ENCODE measurements at places on chromosomes 11 and 22. TPM values are rescaled to one million over a fixed set of nuclear protein-coding genes. Genes with fewer than 3 reads are reported as not detected.
A peak's percentile ranks its signal among the peaks of the same experiment; 100 is the strongest.

Gene MFRP
- not detected for total RNA-seq

Gene BAIAP2L2
- 0.55 TPM for total RNA-seq

Gene TUT1
- 26.0 TPM for total RNA-seq

Gene CSF2RB
- total RNA-seq: 0.67 TPM

GRCh38 chr11:117202386-117203068, 3.4 kb downstream of the TAGLN start:
- no peaks in the 10 kb centered on the region for H3K27me3 ChIP-seq
- H3K36me3 ChIP-seq: peaks cover 19% of the 10 kb centered on the region
- H3K4me3 ChIP-seq: no peak overlapping the region
- peak overlapping the region; percentile 31 for H3K27ac ChIP-seq
- DNase-seq: no peak

Gene ASPHD2
- 8.8 TPM for total RNA-seq

- no peaks in the 10 kb centered on the region for H3K36me3 ChIP-seq
- no peak overlapping the region for H3K4me3 ChIP-seq
- H3K4me1 ChIP-seq: no peaks in the 10 kb centered on the region
- no peaks in the 10 kb centered on the region for H3K27me3 ChIP-seq
- no peak for DNase-seq
Observed at GRCh38 chr11:76391811-76392475, 10.8 kb downstream of the GVQW3 start.

Gene B4GALNT4
- total RNA-seq: 1.5 TPM

GRCh38 chr11:30710221-30710620, 124.1 kb upstream of the MPPED2 start:
- H3K27ac ChIP-seq: no peak overlapping the region
- no peaks in the 10 kb centered on the region for H3K36me3 ChIP-seq
- no peaks in the 10 kb centered on the region for H3K27me3 ChIP-seq
- H3K4me1 ChIP-seq: no peaks in the 10 kb centered on the region
- no peak for DNase-seq

Gene SCN2B
- not detected for total RNA-seq

GRCh38 chr22:35777335-35777975, 59.8 kb downstream of the APOL5 start:
- no peak for DNase-seq
- H3K4me1 ChIP-seq: no peaks in the 10 kb centered on the region
- H3K4me3 ChIP-seq: no peak overlapping the region

Gene FAT3
- total RNA-seq: not detected

- peaks cover 15% of the 10 kb centered on the region for H3K27me3 ChIP-seq
- DNase-seq: no peak
- peaks cover 8% of the 10 kb centered on the region for H3K4me1 ChIP-seq
- no peak overlapping the region for H3K27ac ChIP-seq
- H3K36me3 ChIP-seq: peaks cover 3% of the 10 kb centered on the region
Observed at GRCh38 chr11:27477243-27477642, 4.7 kb upstream of the LGR4 start.

GRCh38 chr11:33618351-33618710, 82.3 kb downstream of the C11orf91 start:
- H3K4me3 ChIP-seq: no peak overlapping the region
- no peak overlapping the region for H3K27ac ChIP-seq
- DNase-seq: no peak
- H3K36me3 ChIP-seq: no peaks in the 10 kb centered on the region

Gene GGA1
- total RNA-seq: 58.5 TPM

Gene OR51E2
- total RNA-seq: not detected

DNA sequence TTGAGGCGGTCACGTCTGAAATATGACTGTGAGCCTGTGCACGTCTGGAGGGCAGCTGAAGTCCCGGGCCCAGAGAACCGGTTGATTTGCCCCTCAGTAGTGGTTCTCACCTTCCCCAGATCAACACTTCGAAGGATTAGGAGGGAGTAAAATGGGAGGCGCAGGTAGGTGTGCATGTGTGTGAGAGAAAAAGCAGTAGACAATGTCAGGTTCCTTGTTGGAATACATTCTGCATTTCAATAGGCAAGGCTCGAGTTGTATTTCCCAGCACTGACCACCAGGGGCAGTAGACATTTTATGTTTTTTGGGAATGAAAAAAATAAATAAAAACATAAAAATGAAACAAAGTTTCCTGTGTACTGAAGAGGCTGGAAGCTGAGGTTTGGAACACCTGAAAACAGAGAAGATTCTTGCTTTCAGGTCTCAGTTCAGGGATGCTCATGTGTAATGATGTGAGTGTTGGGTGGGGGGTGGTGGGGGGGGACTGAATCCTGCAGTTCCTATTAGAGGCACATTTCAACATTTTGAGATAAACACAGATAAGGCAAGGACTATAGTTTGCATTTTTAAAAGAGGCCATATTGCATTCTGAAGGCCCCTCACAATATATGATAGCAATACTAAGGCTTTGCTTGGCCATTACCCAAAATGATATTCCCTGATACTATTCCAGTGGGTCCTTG, 333.9 kb downstream of the CADM1 start:
- peak; percentile 16 for DNase-seq
- no peak overlapping the region for H3K27ac ChIP-seq
- no peaks in the 10 kb centered on the region for H3K4me1 ChIP-seq
- H3K27me3 ChIP-seq: peaks cover 2% of the 10 kb centered on the region
- no peak overlapping the region for H3K4me3 ChIP-seq

Gene DDTL
- total RNA-seq: 3.4 TPM

- H3K4me1 ChIP-seq: no peaks in the 10 kb centered on the region
- no peak overlapping the region for H3K4me3 ChIP-seq
- peaks cover 14% of the 10 kb centered on the region for H3K27me3 ChIP-seq
- no peak overlapping the region for H3K27ac ChIP-seq
- no peaks in the 10 kb centered on the region for H3K36me3 ChIP-seq
- no peak for DNase-seq
Observed at GRCh38 chr11:19199048-19199447, 2.7 kb downstream of the CSRP3 start.

Gene PATL1
- 59.6 TPM for total RNA-seq

Gene DDIAS
- 14.8 TPM for total RNA-seq

DNA sequence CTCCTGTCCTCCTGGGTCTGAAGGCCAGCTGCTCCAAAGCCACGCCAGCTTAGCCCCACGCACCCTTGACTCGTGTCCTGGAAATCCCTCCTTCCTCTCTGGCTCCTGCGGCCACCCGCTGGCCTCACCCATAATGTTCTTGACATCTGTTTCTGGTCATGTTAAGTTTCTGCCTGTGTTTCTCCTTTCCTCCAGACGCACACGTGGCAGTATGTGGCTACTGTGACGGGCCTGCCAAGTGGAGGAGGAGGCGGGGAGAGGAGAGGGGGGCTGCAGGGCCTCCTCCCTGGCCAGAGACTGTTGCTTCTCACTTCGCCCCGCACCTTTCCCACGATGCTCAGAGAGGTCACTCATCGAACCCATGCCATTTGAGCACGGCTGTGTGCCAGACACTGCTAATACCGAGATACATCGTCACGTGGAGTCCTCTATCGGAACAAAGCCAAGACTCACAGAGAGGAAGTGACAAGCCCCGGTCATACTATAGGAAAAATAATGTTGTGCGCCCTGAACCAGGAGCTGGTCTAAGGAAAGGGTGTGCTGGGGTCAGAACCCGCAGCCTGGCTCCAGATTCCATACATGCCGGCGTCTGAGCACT, 11.5 kb downstream of the C1QTNF6 start:
- H3K36me3 ChIP-seq: no peaks in the 10 kb centered on the region
- H3K4me3 ChIP-seq: no peak overlapping the region
- DNase-seq: no peak
- peaks cover 20% of the 10 kb centered on the region for H3K27me3 ChIP-seq
- peak overlapping the region; percentile 66 for H3K27ac ChIP-seq

GRCh38 chr11:2892967-2893528, 7.5 kb upstream of the CDKN1C start:
- no peaks in the 10 kb centered on the region for H3K27me3 ChIP-seq
- peak; percentile 56 for DNase-seq
- H3K4me1 ChIP-seq: peaks cover 30% of the 10 kb centered on the region
- no peaks in the 10 kb centered on the region for H3K36me3 ChIP-seq
- peak overlapping the region; percentile 85 for H3K27ac ChIP-seq

DNA sequence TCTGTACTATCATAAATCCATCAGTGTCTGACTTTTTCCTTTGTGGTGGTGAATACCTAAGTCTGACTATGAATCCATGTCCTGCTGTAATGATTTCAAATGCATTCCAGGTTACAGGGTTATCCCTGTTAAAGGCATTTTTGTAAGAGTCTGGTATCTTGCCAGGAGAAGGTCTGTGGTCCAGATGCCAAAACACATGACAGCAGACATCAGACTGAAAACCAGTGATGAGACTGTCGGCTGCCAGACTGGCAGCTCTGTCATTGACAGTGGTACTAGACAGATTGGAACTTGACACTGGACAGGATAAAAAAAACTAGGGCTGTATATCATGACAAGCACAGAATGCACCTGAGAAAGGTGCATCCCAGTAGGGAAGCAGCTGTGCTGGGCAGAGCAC, 301.8 kb upstream of the FAT3 start:
- no peak overlapping the region for H3K27ac ChIP-seq
- H3K36me3 ChIP-seq: no peaks in the 10 kb centered on the region
- H3K4me3 ChIP-seq: no peak overlapping the region
- DNase-seq: no peak
- no peaks in the 10 kb centered on the region for H3K4me1 ChIP-seq

DNA sequence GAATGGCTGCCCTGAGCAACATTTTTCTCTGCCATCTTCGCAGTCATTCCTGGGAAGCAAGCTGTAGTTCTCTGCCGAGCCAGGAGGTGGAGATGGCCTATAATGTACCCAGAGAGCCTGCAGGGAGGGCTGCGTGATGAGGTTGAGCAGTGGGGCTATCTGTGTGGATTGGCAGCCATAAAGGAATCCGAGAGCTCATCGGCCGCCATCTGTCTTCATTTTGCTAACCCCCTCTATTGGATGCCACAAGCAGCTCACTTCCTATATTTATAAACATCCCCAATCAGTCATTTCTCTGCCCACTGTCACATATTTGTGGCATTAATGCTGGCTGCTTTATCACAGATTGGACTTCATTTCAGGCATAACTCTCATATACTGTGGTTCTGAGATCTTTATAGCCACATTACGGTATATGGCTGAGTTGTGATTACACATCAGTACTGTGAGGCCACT, 209.5 kb downstream of the NTM start:
- no peak for DNase-seq
- no peaks in the 10 kb centered on the region for H3K4me1 ChIP-seq
- no peak overlapping the region for H3K27ac ChIP-seq
- no peak overlapping the region for H3K4me3 ChIP-seq

- H3K36me3 ChIP-seq: no peaks in the 10 kb centered on the region
- no peak for DNase-seq
- no peaks in the 10 kb centered on the region for H3K4me1 ChIP-seq
- H3K4me3 ChIP-seq: no peak within 1 kb of the TSS
- peaks cover 3% of the 10 kb centered on the region for H3K27me3 ChIP-seq
Observed at GRCh38 chr11:5892908-5893307, at the start of gene OR52E5. Gene OR52E5, plus strand, starts transcription at chr11:5893208. Its CDS starts 7,569 bp downstream, at chr11:5900777.

Gene CD3E
- 680 TPM for total RNA-seq

GRCh38 chr11:80638296-80638695, 1197.5 kb upstream of the TENM4 start:
- DNase-seq: no peak
- H3K36me3 ChIP-seq: no peaks in the 10 kb centered on the region
- no peaks in the 10 kb centered on the region for H3K27me3 ChIP-seq
- no peak overlapping the region for H3K4me3 ChIP-seq

Gene THYN1
- 56.4 TPM for total RNA-seq

GRCh38 chr11:35857922-35858321, 85.9 kb upstream of the LDLRAD3 start:
- no peaks in the 10 kb centered on the region for H3K4me1 ChIP-seq
- no peaks in the 10 kb centered on the region for H3K36me3 ChIP-seq
- no peak overlapping the region for H3K27ac ChIP-seq
- no peaks in the 10 kb centered on the region for H3K27me3 ChIP-seq

- no peak for DNase-seq
- no peaks in the 10 kb centered on the region for H3K27me3 ChIP-seq
- no peak overlapping the region for H3K27ac ChIP-seq
- peaks cover 2% of the 10 kb centered on the region for H3K4me1 ChIP-seq
Observed at GRCh38 chr11:14189874-14190273, 169.1 kb downstream of the RRAS2 start.

GRCh38 chr11:44268614-44269080, 41.3 kb downstream of the ALX4 start:
- H3K36me3 ChIP-seq: no peaks in the 10 kb centered on the region
- H3K4me3 ChIP-seq: no peak overlapping the region
- no peaks in the 10 kb centered on the region for H3K4me1 ChIP-seq
- H3K27me3 ChIP-seq: no peaks in the 10 kb centered on the region
- no peak overlapping the region for H3K27ac ChIP-seq

Gene TRPC6
- total RNA-seq: not detected

DNA sequence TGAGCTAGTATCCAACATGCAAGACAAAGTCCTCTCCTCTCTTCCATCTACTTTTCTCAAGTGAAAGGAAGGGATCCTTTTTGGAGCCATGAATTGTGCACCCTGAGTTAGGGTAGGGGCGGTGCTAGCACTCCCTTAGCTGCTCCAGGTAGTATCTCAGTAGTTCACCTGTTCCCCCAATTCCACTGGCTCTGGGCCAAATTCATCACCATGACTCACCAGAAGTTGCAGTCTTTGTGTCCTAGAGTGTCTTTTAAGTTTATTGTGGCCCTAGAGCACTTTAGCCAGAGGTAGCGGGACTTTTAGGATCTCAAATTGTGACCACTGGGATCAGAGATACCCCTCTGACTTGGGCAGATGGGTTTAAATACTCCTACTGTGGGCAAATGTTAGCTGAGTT, 398.6 kb upstream of the ANO5 start:
- no peak overlapping the region for H3K27ac ChIP-seq
- DNase-seq: no peak
- H3K4me3 ChIP-seq: no peak overlapping the region
- no peaks in the 10 kb centered on the region for H3K4me1 ChIP-seq
- no peaks in the 10 kb centered on the region for H3K36me3 ChIP-seq
- no peaks in the 10 kb centered on the region for H3K27me3 ChIP-seq

Gene ELMOD1
- not detected for total RNA-seq

GRCh38 chr11:122344215-122344614, 228.2 kb upstream of the BLID start:
- H3K36me3 ChIP-seq: no peaks in the 10 kb centered on the region
- H3K27me3 ChIP-seq: no peaks in the 10 kb centered on the region
- no peak overlapping the region for H3K27ac ChIP-seq
- DNase-seq: no peak

GRCh38 chr11:70411713-70412452, 13.6 kb downstream of the CTTN start:
- peaks cover 8% of the 10 kb centered on the region for H3K4me1 ChIP-seq
- H3K27ac ChIP-seq: no peak overlapping the region
- no peak for DNase-seq

- DNase-seq: no peak
- no peaks in the 10 kb centered on the region for H3K36me3 ChIP-seq
- no peak overlapping the region for H3K4me3 ChIP-seq
Observed at GRCh38 chr11:22371160-22371559, 33.0 kb downstream of the SLC17A6 start.
